CD4-positive, alpha-beta T cell treated with Interleukin-6 for 4 hours (primary cell): ENCODE measurements at places on chromosomes 3 and 15.

- DNase-seq, result no peak
These were observed 65.0 kb downstream of the AAGAB start for GRCh38 chr15:67189326-67190051.

DNA sequence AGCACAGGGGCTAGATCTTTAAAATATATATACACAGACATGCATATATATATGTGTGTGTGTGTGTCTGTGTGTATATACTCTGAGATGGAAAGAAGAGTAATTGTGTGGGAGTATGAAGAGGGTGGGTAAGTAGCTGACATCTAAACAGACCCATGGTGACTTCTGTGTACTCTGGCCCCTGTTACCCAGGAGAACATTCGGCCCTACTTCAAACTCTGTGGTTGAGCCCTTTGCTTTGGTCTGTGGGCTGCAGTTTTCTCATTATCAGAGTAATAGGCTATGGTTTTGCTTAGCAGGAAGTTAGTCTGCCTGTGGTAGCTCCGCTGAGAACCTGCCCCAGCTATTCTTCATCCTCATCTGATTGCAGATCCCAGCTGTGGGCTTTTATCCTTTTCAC is 141.4 kb downstream of the RBPMS2 start:
- peak; percentile 49 for DNase-seq

DNA sequence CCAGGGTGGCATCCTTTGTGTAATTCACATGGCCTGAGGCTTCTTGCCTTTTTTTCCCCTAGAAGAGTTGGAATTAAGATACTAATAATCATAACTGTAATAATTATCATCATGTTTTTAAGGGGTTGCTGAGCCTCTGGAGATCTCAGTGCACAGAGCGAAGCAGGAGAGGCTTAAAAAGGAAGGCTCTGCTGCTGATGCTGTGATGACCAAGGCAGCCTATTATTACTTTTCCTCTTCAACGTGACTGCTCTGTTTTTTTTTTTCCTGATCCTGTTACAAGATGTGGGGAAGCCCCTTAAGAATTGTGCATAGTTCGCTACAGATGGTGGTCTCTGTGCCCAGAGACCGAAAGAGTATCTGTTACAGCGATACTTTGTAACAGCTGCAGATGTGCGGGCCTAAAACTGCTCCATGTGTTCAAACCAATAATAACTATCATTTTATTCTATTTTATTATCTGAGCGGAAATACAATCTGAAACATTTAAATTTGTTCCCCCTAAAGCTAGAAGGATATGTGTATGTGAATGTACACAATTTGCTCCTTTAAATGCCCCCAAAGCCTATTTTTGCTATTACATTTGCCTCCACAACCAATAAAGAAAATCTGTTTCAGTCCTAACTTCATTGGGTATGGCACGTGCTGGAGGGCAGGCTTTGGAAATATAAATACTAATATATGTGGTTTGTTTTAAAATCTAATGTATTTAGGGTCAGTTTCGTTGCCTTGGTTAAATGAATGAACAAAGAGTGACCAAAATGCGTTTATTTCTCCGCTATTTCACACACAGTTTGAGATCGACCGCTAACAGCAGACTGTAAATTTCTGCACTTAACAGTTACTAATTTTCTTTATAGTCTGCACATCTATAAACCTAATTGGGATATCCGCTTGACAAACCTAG is 4.6 kb downstream of the SHOX2 start:
- no peak for DNase-seq

GRCh38 chr3:16174026-16174355 is 489 bp upstream of the GALNT15 start:
- no peak for DNase-seq

GRCh38 chr15:75776065-75776423 is 63.4 kb upstream of the CSPG4 start:
- no peak for DNase-seq

DNA sequence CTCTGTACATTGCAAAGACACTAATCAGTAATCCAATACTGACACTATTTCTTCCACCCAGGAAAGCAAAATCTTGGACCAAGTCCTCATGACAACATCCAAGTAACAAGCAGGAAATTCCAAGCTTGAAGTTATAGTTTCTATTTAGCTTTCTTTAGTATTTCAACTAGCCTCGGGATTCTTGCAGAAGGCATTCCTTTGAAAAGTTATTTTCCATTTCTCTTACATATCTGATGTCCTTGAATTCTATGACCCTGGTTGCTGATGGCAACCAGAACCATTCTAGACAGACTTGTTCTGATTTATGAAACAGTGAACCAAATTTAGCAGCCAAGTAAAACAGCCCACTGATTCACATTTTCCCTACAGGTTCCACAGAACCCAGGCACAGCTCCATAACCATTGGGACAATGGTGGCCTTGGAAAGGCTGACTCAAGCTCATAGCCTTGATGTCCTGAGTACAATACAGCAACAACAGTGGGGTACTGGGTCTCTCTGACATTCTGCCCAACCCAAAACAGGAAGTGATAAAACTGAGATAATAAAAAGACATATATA is 26.5 kb downstream of the P3H2 start:
- no peak for DNase-seq

DNA sequence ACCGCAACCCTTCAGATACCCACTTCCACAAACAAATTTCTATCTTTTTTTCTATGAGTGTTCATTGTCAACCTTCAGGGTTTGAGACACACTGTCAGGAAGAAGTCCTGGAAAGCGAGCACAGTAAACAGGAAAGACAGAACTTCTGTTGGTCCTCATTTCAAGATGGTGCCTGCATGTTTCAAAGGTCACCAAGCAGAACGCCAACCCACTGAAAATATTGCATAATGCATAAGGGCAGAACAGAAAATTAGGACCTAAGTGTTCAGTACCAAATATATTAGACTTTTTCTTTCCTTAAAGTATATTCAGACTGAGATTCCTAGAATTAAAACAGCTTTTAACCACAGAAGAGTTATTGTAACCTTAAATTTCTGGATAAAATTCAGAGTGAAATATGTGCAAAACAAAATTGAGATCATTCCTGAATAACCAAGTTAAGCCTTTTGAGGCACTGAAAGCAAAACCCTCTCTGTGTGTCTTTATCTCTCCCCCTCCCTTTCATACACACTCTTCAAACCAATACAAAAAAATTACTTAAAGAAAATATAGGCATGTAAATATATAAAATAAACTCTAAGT is 387.8 kb upstream of the THBS1 start:
- no peak for DNase-seq

DNA sequence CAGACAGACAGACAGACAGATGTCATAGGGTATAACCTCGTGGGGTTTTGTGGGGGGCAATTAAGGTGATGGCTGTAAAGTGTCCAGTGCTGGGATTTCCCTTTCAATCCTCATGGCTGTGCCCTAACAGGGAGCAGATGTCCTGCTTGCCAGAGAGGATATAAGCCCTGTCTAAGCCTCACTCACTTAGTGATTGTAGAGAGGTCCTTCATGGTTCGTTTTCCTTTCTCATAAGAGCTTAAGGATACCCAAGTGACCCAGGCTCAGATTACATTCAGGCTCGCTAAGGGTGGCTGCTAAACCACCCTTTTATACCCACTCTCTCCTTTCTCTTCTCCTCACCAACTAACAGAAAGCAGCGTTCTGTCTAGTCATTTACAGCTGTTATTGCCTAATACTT is 19.2 kb downstream of the LYSMD2 start:
- no peak for DNase-seq

GRCh38 chr3:106004826-106005225 is 136.0 kb upstream of the CBLB start:
- no peak for DNase-seq

- DNase-seq, result peak; percentile 9
These were observed 167.0 kb upstream of the UBE2E2 start for GRCh38 chr3:23035927-23036640.

DNA sequence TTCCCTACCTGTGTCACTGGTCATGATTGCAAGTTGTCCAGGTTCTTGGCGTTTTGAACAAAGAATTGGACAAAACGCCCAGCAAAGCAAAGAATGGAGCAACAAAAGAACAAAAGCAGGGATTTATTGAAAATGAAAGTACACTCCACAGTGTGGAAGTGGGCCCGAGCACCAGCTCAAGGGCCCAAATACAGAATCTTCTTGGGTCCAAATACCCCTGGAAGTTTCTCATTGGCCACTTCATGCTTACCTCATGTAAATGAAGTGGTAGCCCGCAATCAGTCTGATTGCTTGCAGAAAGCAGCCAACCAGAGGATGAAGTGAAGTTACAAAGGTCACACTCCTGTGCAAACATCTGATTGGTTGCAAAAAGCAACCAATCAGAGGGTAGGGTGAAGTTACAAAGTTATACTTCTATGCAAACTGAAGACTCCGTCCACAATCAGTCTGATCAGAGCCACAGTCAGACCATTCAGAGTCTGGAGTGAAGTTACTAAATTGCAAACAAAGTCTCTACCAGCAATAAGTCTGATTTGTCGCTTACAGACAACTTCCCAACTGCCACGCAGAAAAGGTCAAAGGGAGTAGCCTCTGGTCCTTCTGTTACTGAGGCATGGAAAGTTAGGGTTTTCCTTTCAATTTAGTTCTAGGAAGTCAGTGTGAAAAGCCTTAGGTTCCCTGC is 8.3 kb upstream of the TM4SF1 start:
- DNase-seq, result no peak

DNA sequence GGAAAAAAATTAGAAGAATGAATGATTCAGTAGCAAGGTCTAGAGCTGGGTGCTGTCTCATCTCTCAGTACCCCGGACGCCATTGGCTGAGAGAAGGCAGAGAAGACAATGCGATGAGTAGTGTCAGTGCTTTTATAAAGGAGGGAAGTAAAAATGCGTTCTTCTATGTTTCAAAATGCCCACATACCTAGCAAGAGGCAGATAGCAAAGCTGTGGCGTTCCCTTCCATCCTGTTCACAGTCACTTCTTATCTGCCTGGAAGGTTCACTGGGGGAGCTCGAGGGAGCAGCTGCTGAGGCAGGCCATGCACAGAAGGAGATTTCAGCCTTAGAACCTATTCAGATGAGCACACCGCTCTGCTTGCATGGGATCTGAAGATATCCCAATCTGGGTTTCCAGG is 234.0 kb downstream of the RPLP1 start:
- no peak for DNase-seq

DNA sequence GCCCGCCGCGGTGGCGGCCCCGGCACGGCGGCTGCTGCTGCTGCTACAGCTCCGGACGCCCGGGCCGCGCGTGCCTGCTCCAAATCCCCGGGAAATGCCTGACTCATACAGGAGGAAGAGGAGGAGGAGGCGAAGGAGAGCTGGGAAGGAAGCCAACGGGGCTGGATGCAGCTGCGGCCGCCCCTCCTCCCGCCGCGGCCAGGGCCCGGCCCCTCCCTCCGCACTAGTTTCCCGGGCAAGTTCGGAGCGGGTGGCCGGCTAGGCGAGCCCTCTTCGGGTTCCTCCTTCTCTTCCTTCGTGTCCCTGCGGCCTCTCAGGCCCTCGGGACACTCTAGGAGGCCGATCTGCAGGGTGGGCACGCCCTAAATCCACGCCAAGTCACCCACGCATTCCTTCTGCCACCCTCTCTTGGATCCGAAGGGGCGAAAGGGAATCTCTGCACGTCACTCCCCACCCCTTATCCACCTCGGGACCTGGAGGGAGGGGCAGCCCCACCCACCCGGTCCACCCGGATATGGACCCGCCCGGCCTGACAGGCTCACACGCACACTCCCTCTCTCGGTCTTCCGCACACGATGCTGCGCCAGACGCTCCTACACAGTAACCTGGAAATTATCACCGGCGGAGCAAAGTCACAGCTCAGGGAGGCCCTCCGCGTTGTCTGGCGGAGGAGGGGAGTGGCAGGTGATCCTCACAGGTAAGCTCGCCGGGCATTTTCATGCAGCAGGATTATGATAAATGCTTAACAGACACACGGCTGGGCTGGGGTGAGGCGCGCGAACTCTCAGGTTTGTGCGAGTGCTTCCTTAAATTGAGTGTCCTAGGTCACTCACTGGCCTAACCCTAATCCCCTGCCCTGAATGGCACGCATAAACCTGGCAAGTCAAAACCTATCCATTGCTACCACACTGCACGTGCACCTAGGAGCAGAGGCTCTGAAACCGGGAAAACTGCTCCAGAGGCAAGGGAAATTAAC is at the start of the genes OSBPL10 and ZNF860:
TSS of gene OSBPL10 (minus strand) at position 57 of the 976 bp plus-strand sequence. CDS start 83 bp downstream, outside the sequence.
TSS of gene ZNF860 (plus strand) at position 545 of the 976 bp plus-strand sequence. CDS start 7,330 bp downstream, outside the sequence.
- peak; percentile 12 for DNase-seq

DNA sequence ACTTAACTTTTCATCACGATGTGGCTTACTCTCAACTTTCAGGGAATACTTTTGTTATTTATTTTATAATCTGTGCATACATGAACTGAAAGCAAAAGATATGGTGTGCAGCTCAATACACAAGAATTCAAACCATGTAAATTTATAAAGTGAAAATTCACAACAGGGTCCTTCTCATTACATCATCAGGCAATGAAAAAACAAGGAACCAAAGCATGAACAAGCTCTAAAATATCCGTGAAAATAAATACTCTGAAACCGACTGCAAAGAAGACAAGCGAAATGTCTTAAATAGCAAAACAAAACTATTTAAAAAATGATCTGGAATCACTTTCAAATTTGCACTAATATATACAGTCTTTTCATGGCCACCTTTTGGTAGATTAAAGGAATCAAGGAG is 28.9 kb downstream of the GNB5 start:
- no peak for DNase-seq

DNA sequence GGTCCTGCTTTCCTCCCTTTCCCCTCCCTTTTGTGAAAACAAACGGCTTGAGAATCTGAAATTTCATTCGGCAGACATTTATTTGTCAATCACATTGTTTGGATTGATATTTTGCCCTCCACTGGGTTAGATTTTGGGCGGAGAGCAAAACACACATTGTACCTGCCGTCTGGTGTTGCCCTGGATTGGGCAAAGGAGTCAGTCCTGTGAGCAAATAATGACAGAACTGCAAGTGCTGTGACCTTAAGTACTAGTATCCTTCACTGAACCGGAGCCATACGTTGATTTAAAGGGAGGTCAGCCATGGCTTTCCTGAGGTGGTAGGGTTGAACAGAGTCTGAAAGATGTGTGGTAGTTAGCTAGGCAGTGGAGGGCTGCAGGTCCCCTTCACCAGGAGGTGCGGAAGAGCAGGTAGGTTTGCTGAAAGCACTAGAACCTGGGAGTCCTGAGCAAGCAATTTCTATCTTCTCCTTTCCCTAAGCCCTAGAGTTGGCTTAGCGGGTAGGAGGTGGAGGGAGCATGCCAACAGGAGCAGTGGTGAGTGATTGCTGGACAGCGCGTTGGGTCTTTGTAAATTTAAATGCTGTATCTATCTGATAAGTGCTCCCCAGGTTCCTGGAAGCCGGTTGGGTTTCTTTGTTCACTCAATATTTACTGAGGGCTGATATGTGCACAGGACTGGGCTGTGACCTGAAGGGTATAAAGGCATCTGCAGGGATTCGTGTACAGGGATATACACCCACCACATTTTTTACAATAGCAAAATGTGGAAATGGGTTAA is 2.0 kb downstream of the PDIA5 start:
- DNase-seq, result no peak

- no peak for DNase-seq
These were observed 3.4 kb downstream of the ZBTB47 start for GRCh38 chr3:42656680-42657610.
